Testis (tissue), 5 donors: ENCODE measurements at places on chromosomes 2 and 18. TPM values are rescaled to one million over a fixed set of nuclear protein-coding genes. Genes with fewer than 3 reads are reported as not detected.
A peak's percentile ranks its signal among the peaks of the same experiment; 100 is the strongest.

DNA sequence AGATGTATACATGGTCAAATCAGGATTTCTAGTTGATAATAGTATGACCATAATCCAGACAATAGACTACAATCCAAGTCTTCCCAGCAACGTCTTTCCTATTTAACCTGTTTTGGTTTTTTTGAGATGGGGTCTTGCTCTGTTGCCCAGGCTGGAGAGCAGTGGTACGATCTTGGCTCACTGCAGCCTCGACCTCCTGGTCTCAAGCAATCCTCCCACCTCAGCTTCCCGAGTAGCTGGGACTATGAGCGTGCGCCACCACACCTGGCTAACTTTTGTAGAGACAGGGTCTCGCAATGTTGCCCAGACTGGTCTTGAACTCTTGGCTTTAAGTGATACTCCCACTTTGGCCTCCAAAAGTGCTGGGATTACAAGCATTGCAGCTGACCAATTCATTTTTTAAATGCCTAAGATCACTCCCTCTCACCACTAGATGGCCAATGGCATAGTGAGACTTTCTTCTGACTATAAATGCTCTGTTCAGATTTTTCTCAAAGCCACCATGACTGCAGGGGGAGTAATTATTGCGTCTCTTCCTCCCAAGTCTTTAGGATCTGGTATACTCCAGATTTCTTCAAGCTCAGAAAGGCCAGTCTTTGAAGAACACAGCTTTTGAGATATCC lies 47.6 kb downstream of the HNRNPLL start:
- no peak for DNase-seq

DNA sequence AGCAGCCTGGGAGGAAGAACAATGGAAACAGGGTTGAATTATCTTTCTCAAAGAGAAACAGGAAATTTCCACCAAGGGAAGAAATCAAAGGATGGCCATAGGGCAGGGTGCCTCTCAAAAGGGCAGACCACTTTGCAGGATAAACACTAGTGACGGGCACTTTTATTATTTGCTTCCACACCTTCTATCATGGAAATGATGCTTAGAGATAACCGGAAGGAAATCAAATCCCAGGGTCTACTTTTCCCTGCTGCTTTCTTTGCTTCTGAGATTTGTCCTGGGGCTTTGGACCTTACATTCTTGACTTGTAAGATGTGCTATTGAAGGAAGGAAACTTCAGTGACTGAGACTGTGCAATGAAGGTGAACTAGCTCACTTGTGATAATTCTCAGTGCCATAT lies 1.1 kb upstream of the SCN9A start:
- DNase-seq, result no peak

Gene CXCR1
- 0.61 TPM for polyA plus RNA-seq

DNA sequence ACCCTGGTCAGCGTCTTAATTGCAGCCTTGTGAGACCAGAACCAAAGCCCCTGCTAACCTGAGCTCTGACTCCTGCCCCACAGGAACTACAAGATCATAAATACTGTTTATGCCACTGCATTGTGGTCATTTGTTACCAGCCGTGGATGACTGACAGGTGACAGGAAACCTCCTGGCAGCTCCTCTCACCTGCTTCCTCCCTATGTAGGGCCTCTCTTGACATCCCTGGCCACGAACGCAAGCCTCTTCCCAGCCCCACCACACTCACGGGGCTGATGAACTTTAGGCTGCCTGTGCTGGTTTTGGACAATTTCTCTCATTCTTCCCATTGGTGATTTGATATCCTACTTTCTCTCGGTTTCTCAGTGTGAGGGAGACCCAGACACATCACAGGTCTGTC lies 357.2 kb upstream of the MYT1L start:
- DNase-seq, result no peak

Gene CIAO1
- polyA plus RNA-seq, result 56.8 TPM

DNA sequence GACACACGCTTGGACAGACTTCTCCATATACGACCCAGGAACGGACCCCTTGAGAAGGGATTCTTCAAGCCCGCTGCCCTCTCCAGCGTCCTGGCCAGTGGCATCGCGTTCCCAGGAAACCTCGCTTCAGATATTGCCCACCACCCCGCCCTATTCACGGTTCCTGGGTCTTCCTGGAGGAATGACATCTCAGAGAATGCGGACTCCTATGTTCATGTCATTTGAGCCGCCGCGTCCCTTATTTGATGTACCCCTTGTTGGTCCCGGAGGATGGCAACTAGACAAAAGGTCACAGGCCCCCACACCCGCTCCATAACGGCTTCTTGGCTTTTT lies 588 bp upstream of the CCDC93 start:
- peak; percentile 23 for DNase-seq

DNA sequence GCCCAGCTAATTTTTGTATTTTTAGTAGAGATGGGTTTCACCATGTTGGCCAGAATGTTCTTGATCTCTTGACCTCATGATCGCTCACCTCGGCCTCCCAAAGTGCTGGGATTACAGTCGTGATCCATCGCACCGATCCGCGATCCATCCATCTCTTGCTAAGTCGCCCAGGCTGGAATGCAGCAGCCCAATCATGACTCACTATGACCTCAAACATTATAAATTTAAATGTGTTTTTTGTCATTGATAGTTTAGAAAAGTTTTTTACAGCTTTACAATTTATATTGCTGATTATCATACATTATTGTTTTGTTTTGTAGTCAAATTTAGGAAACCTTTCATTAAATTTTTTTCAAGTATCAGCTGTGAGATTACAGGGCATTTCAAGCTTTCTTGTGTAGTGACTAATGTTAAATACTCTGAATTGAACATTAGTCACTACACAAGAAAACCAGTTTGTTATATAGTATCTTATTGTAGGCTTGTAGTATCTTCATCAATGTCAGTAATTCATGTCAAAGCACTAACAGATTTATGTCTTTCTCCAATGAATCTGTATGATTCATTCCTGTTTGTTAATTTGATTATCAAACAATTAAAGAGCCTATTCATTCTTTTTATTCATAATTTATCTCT lies 37.5 kb downstream of the NR4A2 start:
- no peak for DNase-seq

- DNase-seq, result no peak
These were observed 101.5 kb upstream of the NEDD4L start for GRCh38 chr18:57942493-57942892.

Gene WDR7
- polyA plus RNA-seq, result 19.4 TPM

Gene MOGAT1
- not detected for polyA plus RNA-seq

Gene DPP4
- polyA plus RNA-seq, result 6.3 TPM

Gene TFCP2L1
- 2.5 TPM for polyA plus RNA-seq

DNA sequence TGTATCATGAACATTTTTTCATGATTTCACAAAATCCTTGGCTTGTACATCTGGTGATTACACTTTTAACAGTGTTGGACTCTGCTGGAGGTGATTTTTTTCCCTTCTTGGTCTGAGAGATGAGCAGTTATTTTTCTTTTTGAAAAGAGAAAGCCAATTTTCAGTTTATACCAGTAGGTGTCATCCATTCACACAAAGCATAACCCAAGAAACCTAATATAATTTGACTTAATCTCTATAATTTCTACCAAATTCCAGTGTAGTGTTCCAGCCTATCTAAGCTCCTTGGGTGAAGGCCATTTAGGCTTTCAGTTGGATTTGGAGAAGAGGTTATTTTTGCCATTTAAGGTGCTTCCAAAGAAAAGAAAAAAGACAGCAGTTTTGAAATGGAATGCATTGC lies 7.7 kb upstream of the ICOS start:
- no peak for DNase-seq
